Activated T-helper 9 cell treated with anti-CD3 and anti-CD28 coated beads, Interleukin-2, amount 50 U/mL, for 16 hours (primary cell): ENCODE measurements at places on chromosomes 6 and 20.

GRCh38 chr6:33277663-33278391 lies 904 bp downstream of the B3GALT4 start:
- no peak for DNase-seq

DNA sequence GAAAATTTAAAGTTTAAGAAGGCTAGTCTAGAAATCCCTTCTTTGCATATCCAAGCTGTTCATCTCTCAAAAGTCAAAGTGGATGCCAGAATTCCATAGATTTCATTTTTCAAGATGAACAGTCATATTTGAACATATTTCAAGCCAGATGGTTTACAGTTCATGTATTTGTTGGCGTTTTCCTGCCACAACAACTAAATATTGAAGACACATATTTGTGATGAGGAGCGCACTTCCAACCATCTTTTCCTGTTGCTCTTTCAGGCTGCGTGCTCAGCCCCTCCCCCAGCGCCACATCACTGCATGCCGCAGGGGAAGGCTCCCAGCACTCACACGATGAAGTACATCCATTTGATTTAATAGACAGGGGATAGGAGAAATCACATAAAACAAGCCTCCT lies 5.9 kb upstream of the NOX3 start:
- DNase-seq, result no peak

GRCh38 chr6:147510929-147511590 lies 2.6 kb downstream of the SAMD5 start:
- no peak for DNase-seq

DNA sequence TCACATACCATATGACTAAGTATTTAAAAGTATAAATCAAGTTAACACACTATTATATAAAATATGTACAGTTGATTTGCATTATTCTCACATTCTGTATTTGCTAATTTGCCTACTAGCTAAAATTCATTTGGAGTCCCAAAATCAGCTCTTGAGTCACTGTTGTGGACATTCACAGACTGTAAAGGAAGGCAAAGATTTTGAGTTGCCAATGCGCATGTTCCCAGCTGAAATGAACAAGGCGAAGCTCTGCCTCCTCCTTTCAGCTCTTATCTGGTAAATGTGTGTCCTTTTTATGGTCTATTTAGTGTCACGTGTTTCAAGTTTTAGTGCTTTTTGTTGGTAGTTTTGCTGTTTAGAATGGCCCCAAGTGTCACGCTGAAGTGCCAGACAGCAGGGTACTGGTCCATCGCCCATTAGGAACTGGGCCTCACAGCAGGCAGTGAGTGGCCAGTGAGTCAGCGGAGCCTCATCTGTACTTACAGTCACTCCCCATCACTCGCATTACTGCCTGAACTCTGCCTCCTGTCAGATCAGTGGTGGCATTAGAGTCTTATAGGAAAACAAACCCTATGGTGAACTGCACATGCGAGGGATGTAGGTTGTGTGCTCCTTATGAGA lies 87.2 kb upstream of the ADTRP start:
- DNase-seq, result no peak
